ENCODE measurements at places on chromosomes 7 and 10.

GRCh38 chr10:129728246-129728820, 235.7 kb downstream of the EBF3 start:
- no peak for DNase-seq

- peak; percentile 18 for DNase-seq
Measured at GRCh38 chr7:117110480-117111315, 157.4 kb downstream of the ST7 start.

DNA sequence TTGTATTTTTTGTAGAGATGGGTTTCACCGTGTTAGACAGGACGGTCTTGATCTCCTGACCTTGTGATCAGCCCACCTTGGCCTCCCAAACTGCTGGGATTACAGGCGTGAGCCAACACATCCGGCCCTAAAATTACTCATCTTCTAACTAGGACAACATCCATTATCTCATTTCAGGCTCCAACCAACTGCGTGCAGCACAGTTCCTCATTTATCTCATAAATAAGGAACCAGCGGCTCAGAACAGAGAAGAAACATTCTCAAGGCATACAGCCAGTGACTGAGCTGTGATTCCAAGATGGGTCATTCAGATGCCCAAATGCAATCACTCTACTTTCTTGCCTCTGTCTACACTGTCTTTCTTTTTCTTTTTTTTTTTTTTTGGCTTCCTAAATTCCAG, 356.1 kb downstream of the ELMO1 start:
- DNase-seq: no peak

DNA sequence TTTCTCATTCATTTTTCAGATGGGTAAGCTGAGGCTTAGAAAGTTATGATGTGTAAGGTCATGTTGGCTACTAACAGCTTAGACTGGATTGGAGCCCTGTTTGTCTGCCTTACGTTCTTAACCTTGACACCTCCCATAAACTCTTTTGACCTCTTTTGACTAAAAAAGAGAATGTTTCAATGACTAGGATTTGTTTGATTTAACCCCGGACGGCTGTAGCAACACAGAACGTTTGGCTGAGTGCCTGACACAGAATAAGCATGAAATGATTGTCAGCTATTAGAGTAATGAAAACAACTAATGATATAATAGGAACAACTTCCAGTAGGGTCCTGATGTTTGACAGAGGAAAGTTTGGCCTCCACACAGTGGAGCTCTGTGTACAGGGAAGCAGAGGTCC, 83.3 kb upstream of the PDZD8 start:
- no peak for DNase-seq

GRCh38 chr7:138665669-138666140, 35.5 kb downstream of the SVOPL start:
- no peak for DNase-seq

DNA sequence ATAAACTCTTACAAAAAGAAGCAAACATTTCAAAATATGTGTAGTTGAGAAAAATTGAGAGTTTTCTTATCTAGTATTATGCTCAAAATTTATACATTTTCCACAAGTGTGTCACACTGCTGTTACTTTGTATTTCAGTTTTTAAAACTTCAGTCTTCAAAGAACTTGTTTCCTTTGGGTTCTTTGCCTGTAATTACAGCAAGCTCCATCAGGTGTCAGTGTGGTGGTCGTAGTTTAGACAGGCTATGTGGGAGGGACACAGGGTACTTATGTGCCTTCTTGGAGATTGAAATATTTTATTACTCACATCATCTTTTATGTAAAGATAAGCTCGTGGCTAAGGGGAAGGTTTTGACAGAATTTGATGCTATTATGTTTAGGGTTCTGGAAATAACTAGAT, 360.5 kb downstream of the FGFR2 start:
- DNase-seq: no peak

- DNase-seq: no peak
Measured at GRCh38 chr7:138066954-138067394, 9.3 kb upstream of the AKR1D1 start.

DNA sequence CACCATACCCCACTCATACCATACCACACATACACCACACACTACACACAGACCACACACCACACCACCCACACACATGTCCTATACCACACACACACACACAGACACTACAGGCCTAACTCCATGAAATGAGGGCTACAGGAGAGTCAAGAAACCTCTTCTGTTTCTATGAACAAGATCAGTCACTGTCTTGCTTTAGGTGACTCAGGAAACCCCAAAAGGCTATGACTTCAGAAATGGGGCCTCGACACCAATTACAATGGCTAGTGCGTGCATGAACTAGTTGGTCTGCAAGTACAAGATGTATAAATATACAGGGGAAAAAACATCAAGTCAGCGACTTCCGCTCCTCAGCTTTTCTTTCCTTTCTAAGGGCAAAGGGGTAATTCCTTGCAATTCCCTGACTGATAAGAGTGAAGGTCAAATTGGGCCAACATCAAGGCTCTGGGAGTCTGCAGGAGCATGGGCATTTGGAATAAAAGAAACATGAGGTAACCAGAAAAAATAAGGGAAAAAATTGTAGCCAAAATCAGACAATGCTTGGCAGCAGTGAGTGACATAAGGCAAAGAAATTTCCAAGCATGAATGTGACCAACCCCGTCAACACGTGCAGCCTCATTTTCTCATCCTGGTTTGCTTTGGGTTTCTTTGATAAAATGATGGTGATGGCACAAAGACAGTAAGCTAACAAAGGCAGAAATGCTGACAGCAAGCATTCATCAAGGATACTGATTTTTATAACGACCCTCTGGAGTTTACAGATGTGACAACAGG, 1.5 kb downstream of the PKD1L1 start:
- DNase-seq: no peak

GRCh38 chr7:107035446-107035845, 9.1 kb upstream of the PRKAR2B start:
- DNase-seq: no peak
